ENCODE measurements at places on chromosomes 1 and 21. TPM values are rescaled to one million over a fixed set of nuclear protein-coding genes. Genes with fewer than 3 reads are reported as not detected.

- peak; percentile 38 for DNase-seq
Observed at GRCh38 chr1:53681977-53682685, 56.8 kb downstream of the GLIS1 start.

DNA sequence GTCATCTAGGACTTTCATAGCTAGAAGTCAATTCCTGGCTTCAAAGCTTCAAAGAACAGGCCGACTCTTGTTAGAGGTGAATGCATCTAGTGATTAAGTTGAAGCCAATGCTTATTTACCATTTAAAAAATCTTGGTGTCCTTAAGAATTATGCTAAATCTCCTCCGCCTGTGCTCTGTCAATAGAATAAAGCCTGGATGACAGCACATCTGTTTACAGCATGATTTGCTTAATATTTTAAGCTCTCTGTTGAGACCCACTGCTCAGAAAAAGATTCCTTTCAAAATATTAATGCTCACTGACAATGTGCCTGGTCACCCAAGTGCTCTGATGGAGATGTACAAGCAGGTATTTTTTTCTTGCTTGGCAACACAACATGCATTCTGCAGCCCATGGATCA is 649.1 kb upstream of the USP24 start:
- no peak for DNase-seq

DNA sequence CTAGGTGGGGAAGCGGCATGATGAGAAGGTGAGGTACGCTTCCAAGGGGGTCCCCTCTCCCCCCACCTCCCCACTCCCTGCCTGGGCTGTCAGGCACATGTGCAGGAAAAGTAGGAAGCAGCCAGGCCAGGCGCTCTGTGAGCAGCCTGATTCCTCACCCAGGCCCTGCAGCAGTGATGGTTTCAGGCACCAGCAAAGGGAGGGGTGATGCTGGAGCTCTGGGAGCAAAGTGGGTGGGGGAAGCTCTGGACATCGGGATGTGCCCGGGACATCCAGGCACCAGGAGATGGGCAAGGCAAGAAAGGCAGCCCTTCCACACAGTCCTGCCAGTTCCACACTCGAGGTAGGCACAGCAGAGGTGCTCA is 106.1 kb downstream of the CRYAA start:
- DNase-seq = no peak

DNA sequence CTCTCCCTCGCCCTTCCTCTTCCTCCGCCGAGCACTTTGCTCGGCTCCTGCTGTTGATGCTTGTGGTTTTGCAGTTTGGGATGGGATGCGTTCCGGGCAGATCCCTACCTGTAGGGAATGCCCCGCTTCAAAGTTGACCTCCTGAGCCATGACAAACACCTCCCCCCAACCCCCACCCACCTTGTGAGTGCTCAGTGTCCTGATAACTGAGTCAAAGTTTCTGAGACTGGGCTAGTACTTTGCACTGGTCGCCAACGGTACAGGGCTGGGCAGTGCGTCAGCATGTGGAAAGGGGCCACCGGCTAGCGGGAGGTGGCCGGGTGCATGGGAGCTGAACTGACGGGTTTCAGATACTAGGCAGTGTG is 771 bp downstream of the RABGAP1L start:
- DNase-seq = peak; percentile 23

Gene ELF3
- total RNA-seq = 0.04 TPM
